ENCODE measurements at places on chromosomes 1 and 21. TPM values are rescaled to one million over a fixed set of nuclear protein-coding genes. Genes with fewer than 3 reads are reported as not detected.

GRCh38 chr1:59976194-59977074, 49.9 kb upstream of the CYP2J2 start:
- DNase-seq, result no peak

GRCh38 chr1:51284487-51284954, 45.8 kb downstream of the TTC39A start:
- DNase-seq, result no peak

- peak; percentile 91 for DNase-seq
These were observed at the start of gene BEND5 for GRCh38 chr1:48776393-48777218. TSS of gene BEND5 (minus strand) at chr1:48776891. CDS start at chr1:48776831, 60 bp downstream.

- DNase-seq, result no peak
These were observed 49.2 kb downstream of the ALG14 start for GRCh38 chr1:95023399-95024043.

GRCh38 chr1:49971088-49971487, 52.7 kb downstream of the AGBL4 start:
- no peak for DNase-seq

CFAP107 gene
- total RNA-seq, result 1.3 TPM

DNA sequence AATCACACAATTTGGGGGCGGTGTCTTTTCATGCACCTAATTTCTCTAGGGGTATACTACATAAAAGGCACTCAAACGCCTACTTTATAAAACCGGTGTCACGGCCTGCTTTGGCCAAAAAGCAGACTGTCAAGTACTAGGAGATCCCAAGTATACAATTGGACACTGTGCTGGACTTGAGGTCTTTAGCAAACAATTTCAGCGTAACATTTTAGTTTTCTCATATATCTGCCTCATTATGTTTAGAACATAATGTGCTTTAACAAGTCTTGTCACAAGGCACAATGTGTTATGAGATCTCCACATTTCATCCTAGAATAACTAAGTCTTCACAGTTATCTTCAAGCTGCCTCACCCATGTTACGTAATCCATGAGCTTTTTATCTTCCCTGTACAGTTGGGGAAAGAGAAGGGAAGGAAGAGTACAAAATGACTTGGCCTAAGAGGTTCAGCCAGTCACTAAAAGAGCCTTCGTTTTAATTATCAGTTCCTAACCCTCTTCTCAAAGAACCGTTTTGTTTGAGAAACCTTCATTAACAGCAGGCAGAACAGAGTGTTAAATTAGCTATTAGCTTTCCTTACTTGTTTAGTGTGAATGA, 1.7 kb downstream of the SSX2IP start:
- no peak for DNase-seq

LCE3E gene
- total RNA-seq, result not detected

- DNase-seq, result no peak
These were observed 8.4 kb downstream of the IFNAR2 start for GRCh38 chr21:33238146-33238545.

DNA sequence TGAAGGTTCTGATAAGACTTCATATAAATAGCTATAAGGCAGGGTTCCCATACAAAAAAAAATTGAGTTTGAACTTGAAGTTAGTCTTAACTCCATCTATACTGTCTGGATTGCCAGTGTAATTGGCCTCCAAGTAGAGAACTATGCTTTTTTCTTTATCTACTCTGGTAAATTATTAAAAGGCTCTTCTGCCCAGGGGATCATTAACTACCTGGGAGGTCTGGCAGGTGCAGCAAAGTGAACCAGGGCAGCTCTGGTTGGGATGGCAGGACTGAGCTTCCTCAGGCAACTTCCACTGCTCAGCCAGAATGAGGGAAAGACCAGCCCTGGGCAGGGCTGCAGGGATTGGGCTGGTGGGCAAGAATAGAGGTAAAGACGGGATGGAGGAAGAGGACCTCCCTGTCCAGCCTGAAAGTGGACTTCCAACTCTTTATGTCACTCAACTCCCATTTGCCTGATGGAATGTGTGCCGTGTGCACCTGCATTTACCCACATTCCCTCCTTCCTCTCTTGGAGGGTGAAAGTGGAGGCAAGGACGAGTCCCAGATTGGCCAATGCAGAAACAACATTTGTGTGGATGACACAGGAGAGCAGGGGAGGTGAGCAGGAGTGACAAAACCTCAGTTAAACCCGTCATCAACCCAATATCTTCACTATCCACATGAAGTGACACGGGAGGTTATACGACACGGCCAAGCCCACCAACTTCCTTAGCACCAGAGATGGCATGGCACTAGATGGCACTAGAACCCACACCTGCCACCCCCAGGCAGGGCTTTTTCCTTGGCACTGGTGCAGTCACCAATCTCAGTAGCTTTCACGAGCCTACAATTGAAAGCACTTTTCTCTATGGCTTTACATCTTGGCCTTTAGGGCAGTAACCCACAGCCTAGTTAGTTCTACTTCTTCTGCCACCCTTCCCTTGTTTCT, 25.2 kb downstream of the CCN1 start:
- DNase-seq, result no peak

SLC45A3 gene
- 5.0 TPM for total RNA-seq

GRCh38 chr1:15189692-15190370, 36.3 kb downstream of the TMEM51 start:
- no peak for DNase-seq

DNA sequence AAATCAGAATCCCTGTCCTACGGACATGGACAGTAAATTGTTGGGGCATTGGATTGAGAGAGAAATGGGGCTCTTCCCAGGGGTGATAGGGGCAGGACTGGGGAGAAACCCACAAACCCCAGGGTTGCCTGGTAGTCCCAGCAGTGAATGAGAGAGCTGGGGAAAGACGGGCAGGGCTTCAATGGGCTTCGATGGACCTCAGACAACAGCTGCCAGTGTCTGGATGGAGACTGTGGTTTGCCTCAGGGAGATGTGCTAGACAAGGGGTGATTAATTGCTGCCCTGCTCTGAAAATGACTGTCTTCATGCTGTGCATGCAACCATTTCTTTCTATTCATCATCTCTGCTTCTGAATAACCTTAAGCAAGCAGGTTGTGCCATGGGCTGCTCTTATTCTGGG, 7.4 kb downstream of the GPR25 start:
- no peak for DNase-seq

- DNase-seq, result no peak
These were observed 15.5 kb downstream of the CLIC6 start for GRCh38 chr21:34684174-34684876.

GRCh38 chr1:15628003-15628402, 10.7 kb downstream of the DDI2 start:
- no peak for DNase-seq

- DNase-seq, result no peak
These were observed 67.9 kb upstream of the DMRTA2 start for GRCh38 chr1:50491142-50491541.

DNA sequence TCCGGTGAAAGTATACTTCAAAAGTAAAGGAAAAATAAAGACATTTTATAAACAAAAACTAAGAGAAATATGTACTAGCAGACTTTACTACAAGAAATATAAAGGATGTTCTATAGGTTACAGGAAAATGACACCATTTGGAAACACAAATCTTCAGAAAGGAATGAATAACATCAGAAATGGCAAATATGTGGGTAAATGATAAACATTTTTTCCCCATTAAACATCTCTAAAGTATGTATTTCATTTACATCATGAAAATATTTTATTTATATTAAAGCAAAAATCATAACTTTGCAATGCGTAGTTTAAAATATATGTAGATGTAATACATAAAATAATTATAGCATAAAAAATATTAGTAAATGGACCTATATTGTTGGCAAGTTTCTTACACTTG, 184.1 kb upstream of the ZNHIT6 start:
- no peak for DNase-seq

HES4 gene
- total RNA-seq, result 55.0 TPM

ZNF672 gene
- 47.7 TPM for total RNA-seq

GRCh38 chr1:63248216-63248615, 74.2 kb upstream of the FOXD3 start:
- no peak for DNase-seq

GRCh38 chr1:66768965-66769364, 16.7 kb downstream of the DYNLT5 start:
- no peak for DNase-seq

DNA sequence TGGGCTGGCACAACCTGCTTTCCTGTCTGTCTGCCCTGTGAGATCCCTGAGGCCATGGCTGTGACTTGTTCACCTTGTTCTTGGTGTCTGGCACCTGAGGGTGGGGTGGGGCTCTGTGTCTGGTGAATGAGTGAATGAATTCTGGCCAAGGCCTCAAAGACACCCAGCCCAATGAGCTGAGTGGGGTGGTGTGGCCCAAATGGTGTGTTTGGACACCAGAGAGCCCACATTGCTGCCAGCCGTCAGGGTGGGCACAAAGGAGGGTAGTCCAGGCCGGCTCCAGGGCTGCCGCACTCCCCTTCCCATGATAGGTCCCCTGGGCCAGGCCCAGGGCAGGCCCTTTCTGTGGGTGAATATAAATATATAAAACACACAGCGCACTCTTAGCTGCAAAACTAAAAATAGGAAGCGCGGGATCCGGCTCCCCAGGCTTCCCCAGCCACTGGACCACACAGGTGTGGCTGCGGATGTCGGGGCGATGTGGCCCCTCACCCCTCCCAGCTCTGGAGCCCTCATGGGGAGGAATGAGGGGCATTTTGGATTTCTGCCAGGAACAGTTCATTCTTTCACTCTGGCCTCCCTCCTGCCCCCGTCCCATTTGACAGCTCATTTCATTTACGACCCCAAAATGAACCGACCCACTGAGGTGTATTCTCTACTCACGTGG, 33.3 kb downstream of the RUNX3 start:
- DNase-seq, result peak; percentile 51

CCDC17 gene
- 21.0 TPM for total RNA-seq

DNA sequence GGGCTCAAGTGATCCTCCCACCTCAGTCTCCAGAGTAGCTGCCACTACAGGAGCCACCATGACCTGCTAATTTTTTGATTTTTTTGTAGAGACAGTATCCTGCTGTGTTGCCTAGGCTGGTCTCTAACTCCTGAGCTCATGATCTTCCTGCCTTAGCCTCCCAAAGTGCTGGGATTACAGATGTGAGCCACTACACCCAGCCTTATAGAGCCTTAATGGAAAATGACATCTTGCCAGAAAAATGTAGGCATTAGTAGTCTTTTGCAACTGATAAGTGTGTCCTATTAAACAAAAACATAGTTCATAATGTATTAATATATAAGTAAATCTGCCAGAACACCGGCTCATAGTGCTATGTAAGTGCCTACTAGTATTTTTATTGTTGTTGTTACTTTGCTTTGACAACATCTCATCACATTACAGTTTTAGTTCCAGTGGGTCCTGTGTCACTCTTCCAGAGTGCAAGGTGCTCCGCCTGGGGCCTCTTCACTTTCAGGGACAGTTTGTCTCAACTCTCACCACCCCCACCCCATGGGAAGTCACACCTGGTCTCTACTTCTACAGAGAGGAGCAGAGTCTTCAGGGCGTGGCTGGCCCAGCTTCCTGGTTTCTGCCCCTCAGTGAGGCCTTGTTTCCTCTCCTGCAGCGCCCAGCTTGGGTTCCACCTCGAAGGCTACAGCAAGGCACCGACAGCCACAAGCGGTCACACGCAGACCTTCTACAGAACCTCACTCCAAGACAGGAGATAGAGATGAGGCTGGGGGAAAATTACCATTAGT, 30.1 kb downstream of the RHOU start:
- no peak for DNase-seq

- DNase-seq, result no peak
These were observed 146.3 kb upstream of the PKN2 start for GRCh38 chr1:88537787-88538186.

GRCh38 chr1:235011599-235012435, 116.8 kb downstream of the TOMM20 start:
- DNase-seq, result peak; percentile 88

GRCh38 chr1:230858918-230859729, 9.2 kb downstream of the C1orf198 start:
- DNase-seq, result no peak

SYT2 gene
- not detected for total RNA-seq

GRCh38 chr1:78718566-78718965, 68.9 kb downstream of the IFI44 start:
- no peak for DNase-seq

Data from upper lobe of left lung (tissue), 6 donors.